Stimulated activated naive B cell treated with anti-CD40 and anti-IgM and Interleukin-4, amounts not matched to agents 10 μg/mL and 1 μg/mL and 100 μg/mL, for 72 hours (primary cell): ENCODE measurements at places on chromosomes 6 and 20.

DNA sequence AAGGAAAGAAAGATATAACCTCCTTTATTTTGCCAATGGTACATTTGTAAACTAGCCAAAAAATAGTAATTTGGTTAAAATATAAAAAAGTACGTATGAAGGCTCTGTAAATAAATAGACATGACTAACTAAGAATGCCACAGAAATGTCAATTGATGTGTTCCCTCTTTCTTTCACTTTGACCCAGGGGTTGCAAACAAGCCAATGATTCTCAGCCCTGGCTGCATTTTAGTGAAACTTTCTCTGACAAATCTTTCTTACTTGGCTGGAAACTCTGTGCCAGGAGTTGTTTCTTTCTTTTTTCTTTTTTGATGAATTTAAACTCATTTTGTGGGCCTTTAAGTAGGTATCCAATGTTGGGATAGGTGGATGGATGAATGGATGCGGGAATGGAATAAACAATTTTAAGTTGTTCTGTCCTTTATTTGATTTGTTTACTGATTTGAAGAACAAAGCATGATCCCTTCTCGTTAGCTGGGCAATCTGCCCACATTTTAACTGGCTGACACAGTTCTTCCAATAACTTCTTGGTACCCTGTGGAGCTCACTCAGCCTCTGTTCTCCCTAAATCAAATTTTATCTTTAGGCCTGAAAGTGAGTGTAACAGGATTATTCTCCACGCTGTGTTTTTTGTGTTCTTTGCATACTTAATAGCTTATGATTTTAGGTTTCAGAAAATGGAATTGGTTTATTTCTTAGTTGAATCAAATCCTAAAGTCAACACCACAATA lies 58.6 kb upstream of the GCLC start:
- H3K27me3 ChIP-seq: peaks cover 13% of the 10 kb centered on the region
- no peak overlapping the region for H3K27ac ChIP-seq
- no peak for DNase-seq
- no peaks in the 10 kb centered on the region for H3K36me3 ChIP-seq
- H3K4me1 ChIP-seq: no peaks in the 10 kb centered on the region
- no peak overlapping the region for H3K4me3 ChIP-seq

GRCh38 chr20:46364670-46365486 lies 41.5 kb downstream of the ELMO2 start:
- peaks cover 49% of the 10 kb centered on the region for H3K4me1 ChIP-seq
- H3K4me3 ChIP-seq: peak overlapping the region; percentile 90
- peaks cover 65% of the 10 kb centered on the region for H3K36me3 ChIP-seq
- DNase-seq: no peak
- no peaks in the 10 kb centered on the region for H3K27me3 ChIP-seq

DNA sequence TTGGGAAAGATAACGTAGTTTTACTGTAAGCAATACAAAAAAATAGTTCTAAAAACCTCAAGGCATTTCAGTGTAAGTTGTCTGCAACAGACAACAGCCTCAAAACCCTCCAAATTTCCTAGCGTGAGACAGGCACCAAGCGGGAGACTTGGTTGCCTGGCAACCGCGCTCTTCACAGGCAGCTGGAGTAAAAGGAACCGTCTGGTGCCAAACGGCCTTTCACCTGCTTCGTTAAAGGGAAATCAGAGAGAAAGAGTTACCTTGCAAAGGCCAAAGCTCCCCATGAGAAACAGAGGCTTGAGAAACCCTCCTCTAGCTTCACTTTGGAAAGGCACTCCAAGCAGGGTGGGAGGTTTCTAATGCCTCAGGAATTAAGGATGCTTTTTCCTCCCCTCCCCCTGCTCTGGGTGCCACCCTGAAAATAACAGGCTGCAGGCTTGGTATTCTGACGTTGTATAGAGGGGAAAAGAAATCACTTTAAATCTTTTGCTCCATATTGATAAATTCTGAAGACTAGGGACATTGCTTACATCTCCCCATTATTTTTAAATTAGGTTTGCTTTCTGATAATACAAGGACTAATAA lies 129.7 kb upstream of the UFL1 start:
- H3K4me3 ChIP-seq: no peak overlapping the region
- DNase-seq: no peak
- no peaks in the 10 kb centered on the region for H3K27me3 ChIP-seq
- no peaks in the 10 kb centered on the region for H3K36me3 ChIP-seq

DNA sequence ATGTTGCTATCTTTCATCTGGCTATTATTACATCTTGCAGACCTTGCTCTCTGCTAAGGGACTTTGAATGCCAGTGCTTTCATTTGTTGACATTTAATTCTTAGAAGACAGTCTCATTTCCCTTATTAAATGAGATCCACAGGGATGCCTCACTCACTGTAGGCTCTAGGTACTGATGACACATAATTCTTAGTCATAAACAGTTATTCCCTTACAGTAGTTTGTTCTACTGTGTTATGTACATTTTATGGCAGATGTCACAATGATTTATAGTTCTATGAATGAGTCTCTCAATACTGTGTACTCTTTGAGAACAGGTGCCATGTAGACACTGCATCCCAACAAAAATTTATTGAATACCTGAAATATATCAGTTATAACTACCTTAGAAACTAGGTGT lies 70.3 kb downstream of the FAM83B start:
- H3K27ac ChIP-seq: no peak overlapping the region
- H3K36me3 ChIP-seq: no peaks in the 10 kb centered on the region
- H3K4me1 ChIP-seq: no peaks in the 10 kb centered on the region
- no peak for DNase-seq
- no peak overlapping the region for H3K4me3 ChIP-seq

DNA sequence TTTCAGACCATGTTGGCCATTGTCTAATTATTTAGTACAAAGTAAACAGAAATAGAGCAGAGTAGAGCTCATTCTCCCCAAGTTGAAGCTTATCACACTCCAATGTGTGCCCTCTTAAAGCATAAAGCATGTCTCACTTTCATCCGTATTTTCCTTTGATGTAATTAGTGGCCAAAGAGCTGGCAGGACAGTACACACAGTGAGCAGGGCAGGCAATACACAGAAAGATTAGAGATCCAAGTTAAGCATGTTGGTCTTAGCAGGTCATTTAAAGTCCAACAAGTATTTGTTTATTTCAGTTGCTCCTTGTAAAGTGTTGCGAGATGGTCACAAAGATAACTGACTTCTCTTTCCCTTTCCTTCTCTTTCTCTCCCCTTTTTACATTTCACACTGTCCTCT lies 47.2 kb downstream of the RFX6 start:
- H3K36me3 ChIP-seq: no peaks in the 10 kb centered on the region
- H3K27ac ChIP-seq: no peak overlapping the region
- H3K27me3 ChIP-seq: no peaks in the 10 kb centered on the region
- H3K4me3 ChIP-seq: no peak overlapping the region

GRCh38 chr6:21295506-21296240 lies 297.9 kb upstream of the SOX4 start:
- no peak overlapping the region for H3K27ac ChIP-seq
- no peaks in the 10 kb centered on the region for H3K36me3 ChIP-seq
- peaks cover 8% of the 10 kb centered on the region for H3K27me3 ChIP-seq
- no peak overlapping the region for H3K4me3 ChIP-seq

DNA sequence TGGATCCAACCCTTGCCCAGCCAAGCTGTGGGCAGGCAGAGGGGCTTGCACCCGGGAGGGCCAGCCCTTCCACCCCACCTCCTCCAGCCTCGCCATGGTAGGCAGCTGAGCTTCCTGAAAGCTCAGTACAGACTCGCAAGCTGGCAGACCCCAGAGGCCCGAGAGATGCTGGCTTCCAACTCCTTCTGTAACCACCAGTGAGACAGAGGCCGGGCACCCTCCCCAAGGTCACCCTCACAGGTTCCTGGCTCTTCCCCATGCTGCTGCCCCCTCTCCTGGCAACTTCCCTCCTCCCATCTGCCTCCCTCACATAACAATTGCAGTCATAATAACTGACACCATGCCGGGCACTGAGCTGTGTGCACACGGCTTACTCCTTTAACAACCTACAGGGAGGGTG lies 26.2 kb upstream of the NOL4L start:
- H3K27ac ChIP-seq: no peak overlapping the region
- H3K4me1 ChIP-seq: peaks cover 2% of the 10 kb centered on the region
- no peak for DNase-seq
- H3K27me3 ChIP-seq: peaks cover 29% of the 10 kb centered on the region
- no peak overlapping the region for H3K4me3 ChIP-seq
- H3K36me3 ChIP-seq: no peaks in the 10 kb centered on the region

DNA sequence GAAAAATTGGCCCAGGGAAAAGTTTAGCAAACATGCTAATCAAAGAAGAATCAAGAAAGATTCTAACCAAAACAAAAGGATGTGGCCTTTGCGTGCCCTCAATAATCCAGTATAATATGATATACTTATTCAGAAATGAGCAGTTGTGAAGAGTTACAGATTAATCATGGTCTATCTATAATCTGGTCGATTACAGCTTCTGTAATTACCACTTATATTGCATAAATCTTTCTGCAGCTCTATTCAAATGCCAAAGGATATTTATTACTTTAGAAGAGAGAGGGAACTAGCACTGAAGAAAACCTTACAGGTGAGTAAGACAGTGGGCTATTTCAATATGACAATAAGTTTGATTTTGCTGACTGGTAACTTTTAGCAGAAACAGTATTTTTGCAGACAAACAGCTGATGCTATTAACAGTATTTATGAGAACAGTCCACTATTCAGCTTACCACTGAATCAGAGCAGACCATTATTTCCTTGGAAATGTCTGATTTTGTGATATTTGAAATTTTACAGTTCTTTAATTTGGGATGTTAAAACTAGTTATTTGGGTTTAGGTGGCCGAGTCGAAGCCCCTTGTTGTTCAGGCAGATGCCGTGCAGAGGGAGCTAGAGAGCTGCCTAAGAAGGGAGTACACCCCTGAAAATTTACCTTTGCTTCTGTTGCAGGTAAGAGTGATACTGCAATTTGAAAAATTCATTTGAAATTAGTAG lies 92.2 kb downstream of the CEP57L1 start:
- H3K27ac ChIP-seq: no peak overlapping the region
- H3K27me3 ChIP-seq: peaks cover 4% of the 10 kb centered on the region
- peaks cover 5% of the 10 kb centered on the region for H3K36me3 ChIP-seq
- H3K4me3 ChIP-seq: no peak overlapping the region
- peaks cover 6% of the 10 kb centered on the region for H3K4me1 ChIP-seq

- no peaks in the 10 kb centered on the region for H3K27me3 ChIP-seq
- H3K4me1 ChIP-seq: peaks cover 11% of the 10 kb centered on the region
- H3K4me3 ChIP-seq: no peak overlapping the region
- DNase-seq: no peak
These were observed 6.4 kb downstream of the TPMT start for GRCh38 chr6:18148304-18149025.

GRCh38 chr6:36780442-36781177 lies 58.6 kb downstream of the CPNE5 start:
- H3K27me3 ChIP-seq: peaks cover 33% of the 10 kb centered on the region
- H3K27ac ChIP-seq: peak overlapping the region; percentile 4
- peak overlapping the region; percentile 60 for H3K4me3 ChIP-seq
- no peaks in the 10 kb centered on the region for H3K36me3 ChIP-seq
- DNase-seq: peak; percentile 31

GRCh38 chr6:121201105-121201504 lies 133.2 kb downstream of the TBC1D32 start:
- H3K27ac ChIP-seq: no peak overlapping the region
- H3K4me3 ChIP-seq: no peak overlapping the region

GRCh38 chr20:36541768-36542488 lies 609 bp downstream of the MYL9 start:
- H3K4me1 ChIP-seq: peaks cover 9% of the 10 kb centered on the region
- peak overlapping the region; percentile 62 for H3K4me3 ChIP-seq
- no peaks in the 10 kb centered on the region for H3K27me3 ChIP-seq
- no peak for DNase-seq
- H3K36me3 ChIP-seq: no peaks in the 10 kb centered on the region

- DNase-seq: no peak
- peaks cover 12% of the 10 kb centered on the region for H3K27me3 ChIP-seq
- no peaks in the 10 kb centered on the region for H3K36me3 ChIP-seq
- no peak overlapping the region for H3K4me3 ChIP-seq
- no peak overlapping the region for H3K27ac ChIP-seq
- H3K4me1 ChIP-seq: no peaks in the 10 kb centered on the region
These were observed 236.6 kb downstream of the SLC24A3 start for GRCh38 chr20:19449051-19449450.

- peak overlapping the region; percentile 36 for H3K4me3 ChIP-seq
- H3K27ac ChIP-seq: no peak overlapping the region
- H3K27me3 ChIP-seq: no peaks in the 10 kb centered on the region
- no peak for DNase-seq
These were observed 11.5 kb downstream of the SNX9 start for GRCh38 chr6:157834549-157834948.

GRCh38 chr6:45072016-45072415 lies 256.1 kb upstream of the RUNX2 start:
- no peak overlapping the region for H3K27ac ChIP-seq
- peaks cover 13% of the 10 kb centered on the region for H3K4me1 ChIP-seq
- no peak overlapping the region for H3K4me3 ChIP-seq
- no peak for DNase-seq
- H3K36me3 ChIP-seq: no peaks in the 10 kb centered on the region
